ENCODE measurements at places on chromosomes 12 and 14.

- DNase-seq, result no peak
These were observed 254.8 kb downstream of the MSRB3 start for GRCh38 chr12:65533177-65533883.

DNA sequence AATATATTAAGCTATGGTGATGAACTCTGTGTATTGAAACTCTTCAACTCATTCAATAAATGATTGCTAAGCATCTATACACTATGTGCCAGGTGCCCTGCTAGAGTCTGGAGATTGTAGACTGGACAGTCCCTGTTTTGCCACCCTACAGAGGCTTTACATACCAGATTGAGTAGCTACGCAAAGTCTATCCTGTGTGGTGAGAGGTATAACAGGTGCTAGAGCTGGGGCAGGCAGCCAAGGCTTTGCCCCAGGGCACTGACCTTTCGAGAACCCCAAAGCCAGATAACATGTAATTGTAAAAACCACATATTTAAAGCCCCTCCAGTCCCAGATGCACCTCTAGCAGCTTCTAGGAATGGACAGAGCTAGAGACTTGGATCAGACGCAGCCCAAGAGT lies 52.8 kb downstream of the PPM1H start:
- DNase-seq, result no peak

DNA sequence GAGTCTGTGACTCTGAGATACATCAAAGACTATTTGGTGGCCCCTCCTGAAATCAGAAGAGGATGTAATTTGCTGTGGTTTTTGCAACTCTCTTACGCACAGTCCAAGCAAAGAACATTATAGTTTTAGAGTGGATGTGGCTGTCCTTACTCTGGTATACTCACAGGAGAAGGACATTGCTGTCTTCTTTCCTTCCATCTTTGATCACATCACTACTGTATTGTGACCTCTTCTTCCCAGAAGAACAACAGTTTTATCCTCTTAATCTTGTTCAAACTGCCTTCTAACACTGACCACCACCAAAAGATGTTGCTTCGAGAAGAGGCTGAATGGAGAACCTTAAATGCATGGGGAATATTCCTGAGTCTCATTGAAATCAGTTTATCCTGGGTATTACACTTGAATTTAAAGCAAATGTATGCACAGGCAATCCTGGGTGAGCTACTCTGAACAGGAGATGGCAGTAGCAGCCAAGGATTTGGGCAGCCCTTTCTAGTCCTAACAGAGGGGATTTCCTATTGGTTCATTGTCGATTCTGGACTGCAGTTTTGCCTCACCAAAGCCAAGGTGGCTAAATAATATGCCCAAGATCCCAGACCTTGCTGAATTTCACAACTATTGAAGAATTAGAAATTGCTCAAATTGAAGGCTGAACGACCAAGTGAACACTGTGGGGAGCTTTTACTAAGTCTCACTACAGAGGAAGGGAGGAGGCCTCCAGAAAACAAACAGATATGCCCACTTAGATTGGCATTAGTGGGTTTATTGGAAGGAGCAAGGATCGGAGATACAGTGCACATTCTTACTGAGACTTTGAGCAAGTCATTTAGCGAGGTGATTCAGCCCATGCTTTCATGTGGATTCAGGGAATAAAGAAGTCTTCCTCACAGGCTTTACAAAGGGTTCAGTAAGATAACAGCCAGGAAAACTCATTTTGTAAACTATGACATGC lies 282.8 kb downstream of the PAWR start:
- DNase-seq, result no peak

- DNase-seq, result no peak
These were observed 14.6 kb upstream of the RBM19 start for GRCh38 chr12:113980537-113981337.

DNA sequence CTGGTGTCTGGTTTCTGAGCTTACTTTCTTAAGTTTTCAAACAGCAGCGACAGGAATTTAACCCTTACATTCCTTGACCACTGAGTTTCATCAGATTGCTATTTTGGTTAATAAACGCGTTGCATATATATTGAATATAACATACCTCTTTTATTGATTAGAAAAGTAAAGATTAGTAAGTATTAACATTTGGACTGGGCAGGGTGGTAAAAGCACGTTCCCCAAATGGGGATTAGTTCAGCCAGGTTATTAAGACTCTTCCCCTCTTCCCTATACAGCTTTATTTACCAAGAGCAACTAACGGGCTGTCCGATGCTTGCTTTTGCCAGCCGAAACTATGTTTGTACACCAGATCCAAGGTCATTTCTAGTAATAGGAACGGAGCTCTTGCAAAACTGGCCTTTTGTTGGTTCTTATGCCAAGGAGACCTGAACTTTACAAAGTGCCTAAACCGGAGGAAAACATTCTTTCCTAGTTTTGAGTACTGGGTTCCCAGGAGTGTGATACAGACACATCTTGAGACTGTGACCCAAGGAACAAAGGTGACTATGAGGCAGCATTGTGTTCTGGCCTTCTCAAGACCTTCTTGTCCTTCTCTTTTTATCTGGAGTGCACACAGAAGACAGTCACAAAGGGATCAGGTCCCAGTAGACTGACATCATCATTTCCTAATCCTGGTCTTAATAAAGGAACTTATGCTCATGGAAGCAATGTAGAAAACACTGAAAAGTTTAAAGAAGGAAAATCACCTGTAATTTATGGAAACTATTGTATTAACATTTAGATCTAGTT lies 2.6 kb downstream of the GLRX5 start:
- no peak for DNase-seq

- DNase-seq, result no peak
These were observed 1.7 kb downstream of the ANGEL1 start for GRCh38 chr14:76810953-76811400.

- no peak for DNase-seq
These were observed 326.1 kb downstream of the FSCB start for GRCh38 chr14:44180975-44181374.

- DNase-seq, result no peak
These were observed 5.2 kb upstream of the OAS3 start for GRCh38 chr12:112933129-112933505.

DNA sequence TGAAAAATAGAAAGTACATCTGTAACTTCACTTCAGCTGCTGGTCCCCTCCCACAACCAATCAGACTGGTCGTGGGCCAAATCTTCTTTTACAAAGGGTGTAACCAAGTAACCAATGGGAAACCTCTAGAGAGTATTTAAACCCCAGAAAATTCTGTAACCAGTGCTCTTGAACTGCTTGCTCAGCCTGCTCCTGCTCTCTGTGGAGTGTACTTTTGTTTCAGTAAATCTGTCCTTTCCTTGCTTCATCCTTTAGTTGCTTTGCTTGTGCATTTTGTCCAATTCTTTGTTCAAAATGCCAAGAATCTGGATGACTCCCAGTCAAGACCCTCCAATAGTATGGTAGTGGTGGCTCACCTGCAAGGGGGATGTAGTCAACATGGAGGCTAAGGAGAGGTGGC lies 489.1 kb downstream of the FUT8 start:
- DNase-seq, result no peak

- DNase-seq, result no peak
These were observed 14.0 kb downstream of the CCER1 start for GRCh38 chr12:90940872-90941499.

GRCh38 chr14:101599234-101599885 lies 38.1 kb downstream of the DIO3 start:
- DNase-seq, result no peak

- DNase-seq, result no peak
These were observed 3.4 kb downstream of the KANSL2 start for GRCh38 chr12:48678551-48679185.

- no peak for DNase-seq
These were observed 97.4 kb downstream of the ADGRD1 start for GRCh38 chr12:131051155-131051473.

DNA sequence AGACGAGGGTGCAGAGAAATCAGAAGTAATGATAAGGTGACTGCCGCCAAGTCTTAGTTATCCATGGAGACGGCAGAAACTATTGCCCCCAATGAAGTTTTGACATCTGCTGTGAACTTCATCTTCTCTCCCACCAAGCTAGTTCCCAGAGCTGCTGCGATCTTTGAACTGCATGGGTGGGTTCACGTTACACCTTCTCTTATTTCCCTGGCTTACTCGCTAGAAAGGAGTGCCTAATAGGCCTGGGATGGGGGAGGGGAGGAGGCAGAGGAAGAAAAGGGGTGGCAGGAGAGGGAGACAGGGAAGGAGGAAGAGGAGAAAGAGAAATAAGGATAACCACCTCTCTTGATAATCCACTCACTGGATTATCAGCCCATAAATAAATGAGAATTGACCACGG lies 157.1 kb downstream of the NTF3 start:
- no peak for DNase-seq

DNA sequence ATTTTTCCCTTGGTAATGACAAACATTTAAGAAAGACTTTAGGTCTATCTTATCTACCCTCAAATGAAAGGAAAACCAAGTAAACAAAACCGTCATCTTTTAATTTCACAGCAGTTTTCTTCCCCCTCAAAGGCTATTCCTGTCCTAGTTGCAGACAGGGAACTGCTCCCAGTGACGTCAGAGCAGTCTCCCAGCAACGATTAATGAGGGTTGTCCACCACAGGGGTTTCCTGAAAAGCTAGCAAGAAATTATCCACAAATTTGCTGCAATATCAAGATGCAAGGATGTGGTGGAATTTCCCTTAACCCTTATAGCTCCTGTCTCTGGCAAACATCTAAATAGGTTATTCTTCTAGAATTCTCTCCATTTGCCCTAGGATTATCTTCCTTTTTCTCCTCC lies 89.1 kb upstream of the STAC3 start:
- DNase-seq, result no peak

DNA sequence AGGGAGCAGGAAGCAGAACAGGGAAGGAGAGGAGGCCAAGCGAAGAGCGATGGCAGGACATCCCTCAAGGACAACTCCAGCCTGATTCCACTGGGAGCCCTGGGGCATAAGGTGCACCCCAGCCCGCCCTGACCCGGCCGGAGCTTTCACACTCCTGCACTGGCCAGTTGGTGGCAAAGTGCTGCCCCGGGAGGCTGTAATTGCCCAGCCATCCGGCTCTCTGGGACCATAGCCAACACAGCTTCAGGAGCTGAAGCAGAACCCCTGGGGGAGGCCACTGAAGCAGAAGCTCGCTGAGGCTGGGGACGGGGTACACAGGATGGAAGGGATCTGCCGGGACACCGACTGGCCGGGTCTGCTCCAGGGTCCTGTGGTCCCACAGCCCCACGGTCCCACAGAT lies 41.9 kb upstream of the BEGAIN start:
- DNase-seq, result no peak

DNA sequence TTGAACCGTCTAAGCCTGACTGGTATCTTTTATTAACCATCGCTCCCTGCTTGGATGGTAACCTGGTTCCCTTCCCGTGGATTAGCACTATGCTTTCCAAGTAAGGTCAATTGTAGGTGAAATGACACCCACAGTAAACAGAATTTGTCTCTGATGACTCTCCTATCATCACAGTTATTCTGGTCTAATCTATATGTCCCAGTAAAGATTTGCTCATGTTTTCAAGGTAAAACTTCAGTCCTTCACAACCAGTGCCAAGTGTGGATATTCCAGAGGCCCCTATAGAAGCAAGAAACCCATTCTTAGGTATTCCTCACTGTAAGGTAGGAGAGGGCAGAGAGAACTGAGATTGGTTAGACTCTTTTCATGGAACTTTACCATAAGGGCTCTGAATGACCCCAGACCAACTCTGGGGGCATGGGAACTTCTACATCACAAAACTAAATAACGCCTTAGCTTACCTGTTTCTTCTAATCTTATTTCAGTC lies 9.9 kb upstream of the HAUS4 start:
- DNase-seq, result no peak

- no peak for DNase-seq
These were observed 223.2 kb upstream of the RGS6 start for GRCh38 chr14:71709076-71709475.

- DNase-seq, result no peak
These were observed 64.9 kb upstream of the BBS10 start for GRCh38 chr12:76413121-76413520.

GRCh38 chr12:57739387-57739786 lies 845 bp upstream of the AGAP2 start:
- DNase-seq, result no peak

GRCh38 chr12:59084511-59085375 lies 164.4 kb upstream of the LRIG3 start:
- DNase-seq, result no peak

GRCh38 chr12:115998794-115999478 lies 278.6 kb downstream of the MED13L start:
- DNase-seq, result no peak

GRCh38 chr12:81221681-81222080 lies 143.8 kb downstream of the ACSS3 start:
- DNase-seq, result no peak
